RKO (cell line): ENCODE measurements at places on chromosomes 16 and 17.

DNA sequence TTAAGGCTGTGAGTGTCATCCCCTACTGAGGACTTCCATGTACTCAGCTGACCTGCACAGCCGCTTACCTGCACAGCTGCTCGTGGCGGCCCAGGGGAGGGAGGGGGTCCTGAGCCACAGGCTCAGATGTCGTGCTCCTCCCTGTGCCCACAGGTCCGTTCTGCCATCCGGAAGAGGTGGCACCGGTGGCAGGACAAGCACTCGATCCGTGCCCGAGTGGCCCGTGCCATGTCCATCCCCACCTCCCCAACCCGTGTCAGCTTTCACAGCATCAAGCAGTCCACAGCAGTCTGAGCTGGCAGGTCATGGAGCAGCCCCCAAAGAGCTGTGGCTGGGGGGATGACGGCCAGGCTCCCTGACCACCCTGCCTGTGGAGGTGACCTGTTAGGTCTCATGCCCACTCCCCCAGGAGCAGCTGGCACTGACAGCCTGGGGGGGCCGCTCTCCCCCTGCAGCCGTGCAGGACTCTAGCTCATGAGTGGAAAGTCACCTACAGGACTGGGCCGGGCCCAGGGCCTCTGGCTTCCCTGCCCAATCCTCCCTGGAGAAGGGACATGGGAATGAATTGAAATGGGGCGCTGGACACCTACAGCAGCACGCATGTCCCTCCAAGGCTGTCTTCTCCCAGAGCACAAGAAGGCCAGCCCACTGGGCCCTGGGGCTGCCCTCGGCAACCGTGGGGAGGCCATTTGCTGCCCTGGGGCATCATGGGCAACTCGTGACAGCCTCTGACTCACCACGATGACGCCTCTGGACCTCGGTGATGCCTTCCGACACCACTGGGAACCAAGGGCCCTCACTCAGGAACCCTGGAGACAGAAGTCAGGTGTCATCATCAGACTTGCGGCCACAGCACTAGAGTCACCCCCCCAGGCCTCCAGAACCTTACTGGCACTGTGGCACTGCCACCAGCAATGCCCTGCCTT is 9.9 kb upstream of the SPPL2C start:
- DNase-seq: peak; percentile 50

- DNase-seq: no peak
Observed at GRCh38 chr16:52914428-52914827, 138.3 kb downstream of the CHD9NB start.

DNA sequence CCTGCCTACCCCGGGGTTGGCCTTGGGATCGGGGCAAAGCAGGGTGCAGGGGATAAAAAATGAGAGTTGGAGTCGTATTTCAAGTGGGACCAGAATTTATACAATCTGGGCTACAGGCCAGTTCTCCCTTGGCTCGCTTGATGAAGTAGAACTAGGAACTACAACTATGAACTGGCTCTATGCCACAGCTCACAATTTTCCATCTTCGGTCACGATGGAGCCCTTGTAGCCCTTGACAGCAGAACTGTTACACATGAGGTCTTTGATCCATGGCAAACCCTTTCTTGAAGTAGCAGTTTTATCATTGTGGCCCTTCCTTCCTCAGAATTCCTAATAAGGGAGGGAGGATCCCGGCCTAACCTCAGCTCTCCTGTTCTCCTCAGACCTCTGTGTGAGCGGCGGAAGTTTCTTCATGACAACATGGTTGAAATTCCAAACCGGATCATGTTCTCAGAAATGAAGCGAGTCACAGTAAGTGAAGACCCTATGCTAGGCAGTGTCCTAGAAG is 17.1 kb downstream of the LIG3 start:
- DNase-seq: no peak

- no peak for DNase-seq
Observed at GRCh38 chr17:1241929-1242328, 28.3 kb upstream of the BHLHA9 start.

DNA sequence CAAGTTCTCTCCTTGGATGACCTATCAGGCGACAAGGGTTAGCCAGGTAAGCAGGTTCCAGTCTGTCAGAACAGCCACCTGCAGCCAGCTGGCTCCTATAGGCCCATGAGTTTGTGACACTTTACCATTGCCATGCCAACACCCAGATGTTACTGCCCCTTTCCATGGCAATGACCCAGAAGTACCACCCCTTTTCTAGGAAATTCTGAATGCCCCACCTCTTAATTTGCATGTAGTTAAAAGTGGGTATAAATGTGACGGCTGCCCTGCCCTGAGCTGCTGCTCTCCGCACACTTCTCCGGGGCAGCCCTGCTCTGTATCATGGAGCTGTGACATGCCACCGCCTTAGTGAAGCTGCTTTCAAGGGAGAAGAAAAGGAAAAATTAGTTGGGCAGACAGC is 10.0 kb upstream of the SECTM1 start:
- DNase-seq: no peak

- no peak for DNase-seq
Observed at GRCh38 chr17:29045734-29046472, 3.0 kb downstream of the PIPOX start.

- no peak for DNase-seq
Observed at GRCh38 chr16:88759245-88759975, 25.6 kb downstream of the PIEZO1 start.

- DNase-seq: no peak
Observed at GRCh38 chr16:48492133-48492532, 106.9 kb upstream of the SIAH1 start.

GRCh38 chr16:54236773-54237172 is 49.8 kb downstream of the IRX3 start:
- DNase-seq: no peak

- no peak for DNase-seq
Observed at GRCh38 chr17:67059372-67059771, 15.0 kb downstream of the CACNG1 start.

GRCh38 chr17:69198238-69198637 is 30.4 kb downstream of the ABCA10 start:
- DNase-seq: no peak

DNA sequence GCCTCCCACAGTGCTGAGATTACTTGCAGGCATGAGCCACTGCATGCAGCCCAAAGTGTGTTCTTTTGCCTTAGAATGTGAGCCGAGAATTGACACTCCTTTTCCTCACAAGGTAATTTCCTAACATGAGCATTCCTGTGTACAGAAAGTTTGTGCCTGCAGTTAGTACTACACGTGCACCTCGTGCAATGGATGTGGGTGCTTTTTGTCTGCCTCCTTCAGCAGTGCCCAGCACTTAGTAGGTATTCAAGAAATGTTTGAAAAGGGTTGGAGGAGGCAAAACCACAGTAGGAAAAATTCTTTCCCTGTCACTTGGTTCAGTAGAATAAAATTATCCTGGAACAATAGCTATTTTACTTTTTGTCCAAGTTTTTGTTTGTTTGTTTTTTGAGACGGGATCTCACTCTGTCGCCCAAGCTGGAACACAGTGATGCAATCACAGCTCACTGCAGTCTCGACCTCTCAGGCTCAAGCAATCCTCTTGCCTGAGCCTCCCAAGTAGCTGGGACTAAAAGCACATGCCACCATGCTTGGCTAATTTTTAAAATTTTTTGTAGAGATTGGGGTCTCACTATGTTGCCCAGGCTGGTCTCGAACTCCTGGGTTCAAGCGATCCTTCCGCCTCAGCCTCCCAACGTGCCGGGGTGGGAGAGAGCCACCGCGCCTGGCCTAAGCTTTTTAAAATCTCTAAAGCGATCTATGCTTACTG is 2.4 kb downstream of the NDE1 start:
- DNase-seq: no peak

- DNase-seq: no peak
Observed at GRCh38 chr17:49985310-49985990, 9.6 kb downstream of the DLX3 start.

DNA sequence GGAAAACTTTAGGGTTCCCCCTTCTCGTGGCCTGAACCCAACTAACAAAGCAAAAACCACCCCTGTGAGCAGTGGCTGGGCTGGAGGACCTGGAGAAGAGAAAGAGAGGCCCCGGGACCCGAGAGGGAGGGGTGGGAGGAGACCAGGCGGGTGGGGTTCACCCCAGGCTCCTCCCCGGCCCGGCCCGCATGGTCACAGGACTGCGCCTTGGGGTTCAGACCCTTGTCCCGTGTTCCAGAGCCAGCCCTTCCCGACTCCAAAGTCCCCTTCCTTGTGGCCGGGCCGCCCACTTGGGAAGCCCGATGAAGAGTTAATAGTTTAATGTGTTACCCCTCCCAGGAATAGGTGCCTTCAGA is 852 bp downstream of the MARVELD3 start:
- DNase-seq: no peak

- DNase-seq: no peak
Observed at GRCh38 chr17:60436676-60437075, 14.4 kb downstream of the CHCT1 start.

DNA sequence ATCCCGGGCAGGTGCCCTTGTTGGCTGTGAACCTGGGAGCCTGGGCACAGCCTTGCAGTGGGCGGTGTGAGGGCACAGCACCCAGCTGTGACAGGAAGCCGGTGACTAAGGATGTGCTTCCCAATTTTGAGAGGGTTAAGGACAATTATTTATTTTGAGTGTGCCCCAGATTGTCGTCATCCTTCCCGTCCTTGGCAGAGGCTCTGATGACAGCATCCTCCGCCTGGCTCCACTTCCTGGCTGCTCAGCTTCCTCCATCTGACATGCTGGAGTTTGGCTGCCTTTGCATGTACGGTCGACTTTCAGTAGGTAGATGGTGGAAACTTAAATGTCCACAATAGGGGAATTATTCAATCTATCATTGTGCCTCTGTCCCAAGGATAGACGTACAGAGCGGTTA is 282.4 kb upstream of the EEF2KMT start:
- peak; percentile 14 for DNase-seq

DNA sequence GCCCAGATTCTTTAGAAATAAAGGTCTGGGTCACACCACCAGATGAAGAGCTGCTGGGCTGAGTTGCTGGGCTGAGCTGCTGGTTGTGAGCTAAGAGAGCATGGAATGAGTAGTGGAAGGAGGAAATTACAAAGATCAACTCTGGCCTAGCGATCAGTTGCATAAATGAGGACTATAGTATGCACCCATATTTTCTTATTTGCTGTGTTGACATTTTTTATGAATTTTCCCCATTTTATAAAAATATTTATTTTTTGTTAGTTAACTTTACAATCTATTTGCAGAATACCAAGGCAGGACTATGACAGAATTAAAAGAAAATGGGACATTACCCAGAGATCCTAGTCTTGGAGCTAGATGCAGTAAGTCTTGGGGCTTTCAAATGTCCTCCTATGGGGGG is 23.6 kb upstream of the SLC13A2 start:
- DNase-seq: no peak

DNA sequence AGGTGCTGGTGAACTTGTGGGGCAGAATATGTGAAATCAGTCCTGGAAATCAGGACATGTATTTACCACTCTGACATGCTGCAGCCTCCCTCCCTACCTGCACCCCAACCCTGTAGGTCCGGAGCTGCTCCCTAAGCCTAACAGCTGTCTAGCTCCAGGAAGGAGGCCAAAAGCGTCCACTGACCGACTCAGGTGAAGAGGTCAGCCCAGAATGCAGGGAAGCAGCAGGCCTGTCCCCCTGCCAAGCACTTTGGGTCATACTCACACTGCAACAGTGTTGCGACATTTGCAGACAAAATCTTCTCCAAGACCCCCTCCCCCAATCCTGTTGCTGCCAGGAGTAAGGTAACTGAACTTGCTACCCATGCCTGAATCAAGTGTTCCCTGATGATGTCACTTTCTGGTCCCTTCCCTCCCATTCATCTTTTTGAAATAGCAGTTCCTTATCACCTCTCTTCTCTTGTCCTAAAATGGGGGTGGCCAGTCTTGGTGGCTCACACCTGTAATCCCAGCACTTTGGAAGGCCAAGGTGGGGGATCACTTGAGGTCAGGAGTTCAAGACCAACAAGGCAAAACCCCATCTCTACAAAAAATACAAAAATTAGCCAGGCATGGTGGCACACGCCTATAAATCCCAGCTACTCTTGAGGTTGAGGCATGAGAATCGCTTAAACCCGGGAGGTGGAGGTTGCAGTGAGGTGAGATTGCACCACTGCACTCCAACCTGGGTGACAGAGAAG is 1.3 kb upstream of the ACLY start:
- no peak for DNase-seq

GRCh38 chr17:69581061-69581961 is 166.8 kb downstream of the MAP2K6 start:
- no peak for DNase-seq

- DNase-seq: peak; percentile 88
Observed at GRCh38 chr16:67968400-67969253, at the start of gene SLC12A4. Gene SLC12A4 (minus strand): TSS chr16:67968637. CDS start chr16:67968553, 84 bp downstream.

DNA sequence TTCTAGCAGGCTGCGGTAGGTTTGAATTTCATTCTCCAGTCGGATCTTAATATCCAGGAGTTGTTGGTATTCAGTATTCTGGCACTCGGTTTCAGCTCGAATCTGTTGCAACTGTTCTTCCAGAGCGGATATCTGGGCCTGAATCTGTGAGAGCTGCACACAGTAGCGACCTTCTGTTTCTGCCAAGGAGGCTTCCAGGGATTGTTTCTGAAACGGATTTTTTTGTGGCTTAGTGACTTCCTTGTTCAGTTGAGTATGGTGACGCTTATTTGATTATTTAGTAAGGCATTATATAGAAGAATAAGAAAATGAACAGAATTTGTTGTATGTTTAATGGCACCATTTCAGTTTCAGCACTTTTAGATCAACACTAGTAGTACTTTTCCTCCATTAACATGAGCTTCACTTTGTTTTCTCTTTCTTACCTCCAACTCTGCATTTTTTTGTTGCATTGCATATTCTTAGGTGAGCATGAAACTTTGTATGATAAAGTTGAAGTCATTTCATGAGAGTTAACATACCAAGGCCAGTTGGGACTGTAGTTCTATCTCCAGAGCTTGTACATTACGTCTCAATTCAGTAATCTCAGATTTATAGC is 2.8 kb downstream of the KRT10 start:
- DNase-seq: peak; percentile 56
